ENCODE measurements at places on chromosomes 12 and 14.

- DNase-seq = no peak
Measured at GRCh38 chr12:50016501-50017475, 8.5 kb downstream of the RACGAP1 start.

DNA sequence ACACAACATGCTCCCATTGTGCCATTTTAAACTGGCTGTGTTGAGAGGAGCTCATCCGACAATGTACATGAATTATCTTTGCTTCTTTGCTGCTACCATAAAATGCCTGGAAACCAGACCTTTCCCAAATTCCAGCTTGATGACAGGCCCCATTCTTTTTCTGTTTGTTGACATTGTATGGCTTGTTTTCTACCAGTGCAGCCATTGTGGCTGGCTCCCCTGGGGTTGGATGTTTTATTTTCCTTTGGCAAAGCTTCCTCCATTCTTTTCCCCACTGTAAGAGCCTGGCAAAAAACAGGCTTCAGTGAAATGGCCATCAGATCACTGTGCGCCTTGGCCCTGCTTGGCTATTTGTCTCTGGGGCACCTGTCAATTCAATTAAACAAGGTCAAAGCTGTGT is 532.5 kb downstream of the VRK1 start:
- no peak for DNase-seq

DNA sequence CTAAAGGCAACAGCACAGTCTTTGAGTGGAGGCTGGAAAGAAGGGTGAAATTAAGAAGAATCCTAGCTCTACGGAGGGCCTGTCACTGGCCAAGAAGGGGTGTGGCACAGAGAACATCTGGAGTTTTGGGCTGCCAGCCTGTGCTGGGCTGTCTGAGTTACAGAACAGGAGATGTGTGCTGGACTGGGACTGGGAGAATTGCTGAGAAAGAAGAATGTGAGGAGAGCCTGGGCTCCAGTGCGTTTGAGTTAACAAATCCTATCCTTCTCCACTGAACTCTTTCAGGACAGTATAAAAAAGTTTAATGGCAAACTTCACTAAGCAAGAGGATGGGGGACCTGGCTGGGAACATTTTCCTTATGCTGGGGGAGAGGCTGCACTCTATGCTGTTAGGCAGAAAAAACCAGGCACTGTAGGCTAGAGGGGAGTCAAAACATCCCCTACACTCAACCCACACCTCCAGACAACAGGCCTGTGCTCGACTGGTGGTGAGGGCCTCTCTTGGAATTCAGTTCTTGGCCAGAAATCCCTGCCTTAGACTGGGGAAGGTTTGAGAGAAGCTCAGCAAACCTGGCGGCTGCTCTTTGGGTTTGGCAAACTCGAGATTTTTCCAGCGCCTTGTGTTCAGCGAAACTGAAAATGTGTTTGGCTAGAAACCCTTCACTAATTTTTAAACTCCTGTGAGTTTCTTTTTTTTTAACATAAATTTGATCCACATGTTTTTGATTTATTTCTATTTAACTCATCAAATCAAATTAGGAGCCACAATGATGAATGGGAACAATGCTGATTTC is 217.3 kb downstream of the MON2 start:
- no peak for DNase-seq

- peak; percentile 84 for DNase-seq
Measured at GRCh38 chr12:57726151-57726883, 12.2 kb downstream of the AGAP2 start.

DNA sequence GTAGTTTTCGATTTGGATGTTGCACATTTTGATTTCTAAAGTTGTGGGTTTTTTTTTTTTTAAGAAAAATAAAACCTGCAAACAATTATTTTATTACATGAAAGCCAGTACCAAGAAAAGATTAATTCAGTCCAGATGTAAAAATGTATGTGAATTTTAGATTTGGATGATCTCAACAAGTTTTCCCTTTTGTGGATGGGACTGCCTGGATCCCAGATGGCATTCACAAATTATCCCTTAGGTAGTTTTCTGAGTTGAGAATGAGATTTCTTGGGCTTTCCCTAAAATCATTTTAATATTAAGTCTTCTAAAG is 2.8 kb downstream of the FRMD6 start:
- DNase-seq = no peak

DNA sequence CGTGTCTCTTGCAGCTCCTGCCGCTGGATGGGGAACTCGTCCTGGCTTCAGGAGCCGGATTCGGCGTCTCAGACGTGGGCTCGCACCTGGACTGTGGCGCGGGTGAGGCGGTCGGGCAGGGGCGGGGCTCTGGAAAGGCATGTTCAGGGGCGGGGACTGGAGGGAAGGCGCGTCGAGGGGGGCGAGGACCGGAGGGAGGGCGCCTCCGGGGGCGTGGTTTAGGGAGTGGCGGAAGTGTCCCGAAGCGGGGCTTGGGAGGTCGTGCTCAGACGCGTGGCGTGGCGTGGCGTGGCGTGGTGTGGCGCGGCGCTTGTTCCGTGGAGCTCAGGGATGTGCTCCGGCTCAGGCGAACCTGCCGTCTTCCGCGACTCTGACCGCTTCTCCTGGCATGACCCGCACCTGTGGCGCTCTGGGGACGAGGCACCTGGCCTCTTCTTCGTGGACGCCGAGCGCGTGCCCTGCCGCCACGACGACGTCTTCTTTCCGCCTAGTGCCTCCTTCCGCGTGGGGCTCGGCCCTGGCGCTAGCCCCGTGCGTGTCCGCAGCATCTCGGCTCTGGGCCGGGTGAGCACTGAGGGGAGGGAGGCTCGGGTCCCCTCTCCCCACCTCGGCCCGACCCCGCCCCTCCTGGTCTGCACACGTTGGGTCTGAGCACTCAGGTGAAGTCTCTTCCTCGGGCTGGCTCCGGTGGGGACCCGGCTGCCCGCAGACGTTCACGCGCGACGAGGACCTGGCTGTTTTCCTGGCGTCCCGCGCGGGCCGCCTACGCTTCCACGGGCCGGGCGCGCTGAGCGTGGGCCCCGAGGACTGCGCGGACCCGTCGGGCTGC is 6.2 kb downstream of the AMN start:
- no peak for DNase-seq

GRCh38 chr14:65495196-65495595 is 82.7 kb downstream of the FUT8 start:
- no peak for DNase-seq

- DNase-seq = no peak
Measured at GRCh38 chr12:116672842-116673516, 64.9 kb downstream of the SPRING1 start.

DNA sequence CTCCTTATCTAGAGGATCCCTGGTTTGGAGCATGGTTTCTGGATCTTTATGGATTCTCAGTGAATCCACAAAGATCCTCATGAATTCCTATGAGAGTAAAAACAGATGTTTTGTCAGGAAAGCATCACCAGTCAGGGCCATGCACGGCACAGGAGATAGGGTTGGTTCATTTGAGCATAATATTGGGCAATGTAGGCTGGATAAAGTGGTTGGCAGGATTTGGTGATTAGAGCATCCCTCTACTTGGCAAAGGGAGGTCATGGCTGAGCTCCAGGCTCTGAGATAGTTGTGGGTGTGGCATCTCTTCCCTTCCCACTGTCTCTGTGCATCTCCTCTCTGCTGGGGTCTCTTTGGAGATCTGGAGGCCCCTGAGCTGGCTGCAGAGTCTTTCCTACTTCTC is 149.8 kb downstream of the DACT1 start:
- DNase-seq = no peak

DNA sequence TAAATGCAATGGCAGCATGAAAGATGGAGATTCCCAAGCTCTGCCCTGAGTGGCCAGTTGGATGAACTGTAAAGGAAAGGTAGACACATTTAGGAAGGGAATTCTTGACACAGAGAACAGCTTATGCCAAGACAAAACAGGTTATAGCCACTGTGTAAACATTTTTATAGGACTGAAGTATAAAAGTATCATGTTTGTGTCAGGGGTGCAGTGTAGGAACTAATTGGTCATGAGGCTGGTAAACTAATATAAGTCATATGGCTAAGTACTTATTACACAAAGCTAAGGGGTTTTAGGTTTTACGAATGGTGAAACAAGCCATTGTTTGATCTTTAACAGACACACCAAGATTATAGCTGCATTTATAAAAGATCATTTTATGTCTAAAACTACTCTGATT is 207.7 kb upstream of the SLC16A7 start:
- no peak for DNase-seq

DNA sequence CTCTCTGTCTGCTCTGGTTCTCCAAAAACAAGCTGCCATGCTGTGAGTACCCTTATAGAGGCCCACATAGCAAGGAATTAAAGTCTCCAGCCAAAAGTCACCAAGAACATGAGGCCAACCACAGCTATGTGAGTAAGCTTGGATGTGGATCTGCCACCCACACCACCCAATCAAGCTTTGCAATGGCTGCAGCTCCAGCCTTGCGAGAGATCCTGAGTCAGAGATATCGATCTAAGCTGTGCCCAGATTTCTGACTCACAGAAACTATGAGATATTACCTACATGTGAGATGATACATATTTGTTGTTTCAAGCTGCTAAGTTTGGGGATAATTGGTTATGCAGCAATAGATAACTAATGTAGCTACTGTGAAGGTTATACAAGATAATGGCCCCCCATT is 15.5 kb upstream of the TMEM233 start:
- no peak for DNase-seq

- DNase-seq = peak; percentile 84
Measured at GRCh38 chr14:104078031-104078455, 7.5 kb upstream of the ASPG start.
